ENCODE measurements at places on chromosomes 7 and 10.

- no peak for DNase-seq
Observed at GRCh38 chr7:133650487-133651300, 397.8 kb downstream of the EXOC4 start.

- no peak for DNase-seq
Observed at GRCh38 chr7:794671-795329, 37.5 kb upstream of the SUN1 start.

GRCh38 chr10:64733980-64734379 lies 1212.8 kb downstream of the REEP3 start:
- DNase-seq, result no peak

- DNase-seq, result no peak
Observed at GRCh38 chr10:84160663-84161362, 12.8 kb upstream of the GPR15LG start.

DNA sequence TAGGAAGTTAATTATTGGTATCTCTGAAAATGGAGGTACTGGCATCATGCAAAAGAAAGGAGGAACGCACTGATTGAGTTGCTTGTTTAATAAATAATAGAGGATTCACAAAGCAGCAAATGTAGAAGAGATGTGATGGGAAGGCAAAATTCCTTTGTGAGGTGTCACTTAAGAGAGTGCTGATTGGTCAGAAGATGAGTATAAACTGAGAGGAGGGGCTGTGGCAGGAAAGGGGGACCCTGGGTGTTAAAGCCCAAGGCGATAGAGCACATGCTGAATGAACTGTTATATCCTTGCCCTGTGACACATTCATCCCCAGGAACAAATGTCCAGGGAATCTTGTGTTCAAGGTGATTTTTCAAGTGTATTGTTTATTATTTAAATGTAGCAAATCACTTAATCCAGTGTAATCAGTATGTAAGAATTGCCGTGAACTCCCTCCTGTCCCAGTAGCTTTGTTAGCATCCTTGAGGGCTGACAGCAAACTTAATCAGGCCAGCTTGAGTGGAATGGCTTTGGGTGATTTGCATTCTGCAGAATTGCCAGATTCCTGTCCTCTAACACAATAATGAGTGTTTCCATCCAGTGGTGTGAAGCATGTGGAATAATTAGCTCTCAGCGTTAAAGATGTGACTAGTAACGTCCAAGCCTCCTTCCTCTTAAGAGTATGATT lies 111.9 kb downstream of the CHN2 start:
- no peak for DNase-seq
